ENCODE measurements at places on chromosomes 13 and 19. TPM values are rescaled to one million over a fixed set of nuclear protein-coding genes. Genes with fewer than 3 reads are reported as not detected.
A peak's percentile ranks its signal among the peaks of the same experiment; 100 is the strongest.

The R3HDM4 gene
- 24.6 TPM for total RNA-seq

The SDHAF1 gene
- total RNA-seq = 40.6 TPM

The PBX4 gene
- total RNA-seq = 28.3 TPM

The FCGBP gene
- 15.9 TPM for total RNA-seq

DNA sequence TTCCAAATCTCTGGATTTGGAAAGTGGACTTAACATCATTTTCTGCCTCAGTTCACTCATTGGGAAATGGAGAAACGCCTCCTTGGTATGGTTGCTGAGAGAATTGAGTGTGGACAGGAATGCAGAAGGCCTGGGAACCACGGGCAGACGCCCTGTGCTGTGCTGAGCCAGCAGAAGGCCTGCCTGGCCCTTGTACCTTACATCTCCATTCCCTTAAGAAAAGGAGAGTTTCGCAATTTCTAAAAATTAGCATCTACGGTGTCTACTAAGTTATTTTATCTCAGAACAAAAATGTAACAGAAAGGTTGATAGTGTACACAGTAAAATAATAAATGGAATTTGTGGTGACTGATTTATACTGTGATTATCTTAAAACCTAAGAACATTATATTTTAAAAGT lies 78.7 kb downstream of the IPO5 start:
- no peak overlapping the region for H3K27ac ChIP-seq
- H3K4me3 ChIP-seq = no peak overlapping the region
- no peak for DNase-seq
- H3K4me1 ChIP-seq = no peaks in the 10 kb centered on the region
- H3K27me3 ChIP-seq = no peaks in the 10 kb centered on the region

DNA sequence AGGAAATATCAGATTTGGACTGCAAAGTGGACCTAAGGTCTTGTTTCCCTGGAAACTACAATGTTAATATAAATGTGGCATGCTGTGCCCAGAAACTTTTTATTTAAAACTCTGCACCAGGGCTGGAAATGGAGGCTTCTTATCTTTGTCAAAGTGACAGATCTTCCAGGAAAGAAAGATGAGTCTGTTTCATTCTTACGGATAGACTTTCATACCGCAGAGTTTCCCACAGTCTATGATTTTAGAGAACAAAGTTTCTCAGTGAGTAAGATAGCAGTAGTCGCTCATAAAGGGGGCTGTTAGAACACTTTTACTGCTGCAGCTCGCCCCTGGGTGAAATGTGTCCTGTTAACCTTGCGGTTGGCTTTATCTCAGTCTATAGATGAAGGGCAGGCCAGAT lies 6.7 kb downstream of the CLEC11A start:
- H3K4me1 ChIP-seq = peaks cover 6% of the 10 kb centered on the region
- H3K36me3 ChIP-seq = no peaks in the 10 kb centered on the region
- no peak for DNase-seq
- no peaks in the 10 kb centered on the region for H3K27me3 ChIP-seq
- no peak overlapping the region for H3K27ac ChIP-seq
- no peak overlapping the region for H3K4me3 ChIP-seq

DNA sequence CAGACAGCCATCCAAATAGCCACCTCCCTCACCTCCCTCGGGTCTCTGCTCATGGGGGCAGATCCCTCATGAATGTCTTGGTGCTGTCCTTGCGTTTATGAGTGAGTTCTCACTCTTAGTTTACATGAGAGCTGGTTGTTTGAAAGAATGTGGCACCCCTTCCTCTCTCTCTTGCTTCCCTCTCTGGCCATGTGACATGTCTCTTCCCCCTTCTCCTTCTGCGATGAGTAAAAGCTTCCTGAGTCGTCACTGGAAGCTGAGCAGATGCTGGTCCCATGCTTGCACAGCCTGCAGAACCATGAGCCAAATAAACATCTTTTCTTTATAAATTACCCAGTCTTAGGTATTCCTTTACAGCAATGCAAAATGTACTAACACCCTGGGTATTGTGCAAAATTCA lies 208.7 kb downstream of the LACC1 start:
- no peaks in the 10 kb centered on the region for H3K27me3 ChIP-seq
- no peak overlapping the region for H3K4me3 ChIP-seq
- H3K36me3 ChIP-seq = no peaks in the 10 kb centered on the region
- no peaks in the 10 kb centered on the region for H3K4me1 ChIP-seq
- H3K27ac ChIP-seq = no peak overlapping the region
- no peak for DNase-seq

DNA sequence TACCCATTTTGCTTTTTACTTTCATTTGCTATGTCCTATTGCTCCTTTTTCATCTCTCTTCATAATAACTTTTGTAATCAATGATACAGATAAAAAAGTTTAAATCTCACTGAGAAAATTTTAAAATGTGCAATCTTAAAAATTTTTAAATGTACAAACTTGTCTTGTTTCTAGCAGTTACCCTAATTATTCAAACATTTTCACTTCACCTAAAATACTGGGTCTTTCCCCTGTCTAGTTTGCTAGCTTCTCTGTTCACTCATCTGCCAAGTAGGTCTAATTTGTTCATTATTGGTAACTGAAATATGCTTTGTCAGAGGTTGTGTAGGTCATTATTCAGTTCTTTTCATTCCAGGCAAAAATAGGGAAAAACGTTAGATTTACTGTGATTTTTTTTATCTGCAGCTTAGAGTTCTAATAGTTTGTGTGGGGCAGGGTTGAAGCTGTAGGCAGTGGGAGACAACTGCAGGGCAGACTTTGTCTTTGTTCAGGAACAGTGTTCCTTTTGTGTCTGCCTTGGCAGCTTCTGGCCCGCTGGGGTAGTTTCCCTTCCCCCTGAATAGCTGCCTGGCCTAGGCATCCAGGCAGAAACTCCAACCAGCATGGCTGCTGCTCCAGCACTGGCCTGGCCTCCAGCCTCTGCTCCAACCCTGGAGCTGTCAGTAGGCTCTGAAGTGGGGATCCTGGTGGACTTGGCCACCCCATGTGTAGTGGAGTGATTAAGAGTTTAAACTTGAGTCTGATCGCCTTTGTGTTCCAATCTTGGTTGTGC lies 48.5 kb downstream of the WDFY2 start:
- H3K36me3 ChIP-seq = no peaks in the 10 kb centered on the region
- no peaks in the 10 kb centered on the region for H3K27me3 ChIP-seq
- H3K4me3 ChIP-seq = no peak overlapping the region
- DNase-seq = peak; percentile 81

GRCh38 chr13:112793545-112794445 lies 104.0 kb downstream of the ATP11A start:
- H3K27me3 ChIP-seq = no peaks in the 10 kb centered on the region
- no peak overlapping the region for H3K4me3 ChIP-seq
- H3K27ac ChIP-seq = no peak overlapping the region

DNA sequence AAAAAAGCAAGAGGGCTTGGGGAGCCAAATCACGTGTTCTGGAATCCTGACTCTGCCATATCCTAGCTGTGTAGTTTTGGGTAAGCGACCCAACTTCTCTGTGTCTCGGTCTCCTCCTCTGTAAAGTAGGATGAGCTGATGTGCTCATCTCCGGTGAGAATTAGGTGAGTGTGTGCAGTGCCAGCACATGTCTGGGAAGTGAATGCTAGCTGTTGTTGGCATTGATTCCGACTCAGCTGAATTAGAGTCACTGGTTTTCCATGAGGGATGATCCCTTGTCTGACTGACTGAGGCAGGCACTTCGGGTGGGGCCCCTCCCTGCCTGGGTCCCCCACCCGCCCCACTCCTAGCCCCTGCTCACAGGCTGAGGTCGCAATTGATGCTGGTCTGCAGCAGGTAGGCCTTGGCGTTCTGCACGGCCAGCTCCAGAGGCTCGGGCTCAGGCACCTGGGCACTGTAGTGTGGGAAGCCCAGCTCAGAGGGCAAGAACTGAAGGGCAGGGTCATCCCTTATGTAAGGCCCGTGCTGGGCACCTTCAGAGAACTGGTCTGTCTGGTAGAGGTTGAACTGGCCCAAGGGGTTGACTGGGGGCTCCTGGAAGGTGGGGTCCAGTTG lies 835 bp downstream of the RSPH6A start:
- no peak for DNase-seq
- no peaks in the 10 kb centered on the region for H3K27me3 ChIP-seq
- peak overlapping the region; percentile 47 for H3K4me3 ChIP-seq
- H3K36me3 ChIP-seq = no peaks in the 10 kb centered on the region
- peaks cover 2% of the 10 kb centered on the region for H3K4me1 ChIP-seq
- H3K27ac ChIP-seq = no peak overlapping the region

- H3K36me3 ChIP-seq = no peaks in the 10 kb centered on the region
- no peak for DNase-seq
- no peak overlapping the region for H3K27ac ChIP-seq
- peaks cover 4% of the 10 kb centered on the region for H3K4me1 ChIP-seq
Measured at GRCh38 chr19:35320065-35320713, 8.8 kb upstream of the CD22 start.

GRCh38 chr13:27177852-27178251 lies 6.2 kb upstream of the USP12 start:
- no peaks in the 10 kb centered on the region for H3K36me3 ChIP-seq
- H3K4me1 ChIP-seq = no peaks in the 10 kb centered on the region
- H3K27ac ChIP-seq = no peak overlapping the region
- H3K4me3 ChIP-seq = no peak overlapping the region
- no peak for DNase-seq

GRCh38 chr19:49337267-49338022 lies 2.2 kb downstream of the CD37 start:
- H3K27ac ChIP-seq = no peak overlapping the region
- no peaks in the 10 kb centered on the region for H3K36me3 ChIP-seq
- no peak overlapping the region for H3K4me3 ChIP-seq
- peak; percentile 0 for DNase-seq

DNA sequence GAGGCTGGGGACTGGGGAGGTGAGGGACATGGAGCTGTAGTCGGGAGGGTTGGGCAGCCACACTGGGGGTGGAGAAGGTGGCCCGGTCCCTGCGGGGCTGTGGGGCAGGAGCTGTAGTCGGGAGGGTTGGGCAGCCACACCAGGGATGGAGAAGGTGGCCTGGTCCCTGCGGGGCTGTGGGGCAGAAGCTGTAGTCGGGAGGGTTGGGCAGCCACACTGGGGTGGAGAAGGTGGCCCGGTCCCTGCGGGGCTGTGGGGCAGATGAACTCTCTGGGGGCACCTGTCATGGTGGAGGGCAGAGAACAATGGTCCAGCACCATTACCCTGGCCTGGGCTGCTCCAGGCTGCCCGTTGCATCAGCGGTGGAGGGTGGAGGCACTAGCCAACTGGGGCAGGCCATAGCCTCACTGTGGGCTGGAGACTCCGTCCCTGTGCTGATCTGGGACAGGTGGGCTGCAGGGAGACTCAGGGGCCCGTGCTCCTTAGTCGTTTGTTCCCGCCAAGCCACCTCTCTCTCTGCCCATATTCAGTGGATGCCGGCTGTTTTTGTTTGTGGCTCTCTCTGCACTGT lies 51.4 kb downstream of the ATP11A start:
- no peaks in the 10 kb centered on the region for H3K36me3 ChIP-seq
- DNase-seq = no peak
- H3K27me3 ChIP-seq = no peaks in the 10 kb centered on the region
- no peak overlapping the region for H3K27ac ChIP-seq
- peaks cover 8% of the 10 kb centered on the region for H3K4me1 ChIP-seq

DNA sequence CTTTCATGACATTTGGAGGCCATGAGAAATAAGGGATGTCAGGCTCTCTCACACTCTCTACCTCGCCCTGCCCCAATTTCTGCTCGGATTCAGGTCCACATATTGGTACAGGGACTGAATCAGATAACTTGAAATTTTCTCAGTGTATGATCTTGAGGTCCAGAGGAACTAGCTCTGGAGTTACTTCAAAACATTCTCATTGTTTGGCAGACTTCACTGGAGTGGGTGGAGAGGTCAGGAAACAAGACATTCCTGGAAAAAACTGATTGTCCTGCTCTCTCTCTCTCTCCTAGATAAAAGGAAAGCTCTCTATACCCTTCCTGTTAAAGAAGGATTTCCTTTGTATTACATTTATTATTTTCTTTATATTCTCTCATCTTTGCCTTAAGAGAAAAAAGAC lies 428.1 kb upstream of the DACH1 start:
- H3K4me1 ChIP-seq = peaks cover 5% of the 10 kb centered on the region
- no peaks in the 10 kb centered on the region for H3K27me3 ChIP-seq
- H3K4me3 ChIP-seq = no peak overlapping the region
- peak overlapping the region; percentile 11 for H3K27ac ChIP-seq
- no peaks in the 10 kb centered on the region for H3K36me3 ChIP-seq
- peak; percentile 19 for DNase-seq

- H3K27me3 ChIP-seq = no peaks in the 10 kb centered on the region
- no peak overlapping the region for H3K4me3 ChIP-seq
- no peak for DNase-seq
- no peaks in the 10 kb centered on the region for H3K4me1 ChIP-seq
Measured at GRCh38 chr13:52411629-52412028, 5.7 kb upstream of the THSD1 start.

GRCh38 chr13:43299374-43299773 lies 276.0 kb downstream of the DNAJC15 start:
- H3K27ac ChIP-seq = no peak overlapping the region
- H3K27me3 ChIP-seq = no peaks in the 10 kb centered on the region
- H3K4me1 ChIP-seq = peaks cover 3% of the 10 kb centered on the region
- H3K36me3 ChIP-seq = no peaks in the 10 kb centered on the region

- no peaks in the 10 kb centered on the region for H3K27me3 ChIP-seq
- H3K36me3 ChIP-seq = no peaks in the 10 kb centered on the region
- no peak overlapping the region for H3K4me3 ChIP-seq
- no peak for DNase-seq
- H3K4me1 ChIP-seq = peaks cover 20% of the 10 kb centered on the region
Measured at GRCh38 chr13:99264051-99264450, 5.9 kb upstream of the GPR18 start.

GRCh38 chr19:54607785-54608150 lies 14.3 kb downstream of the LILRA1 start:
- no peaks in the 10 kb centered on the region for H3K36me3 ChIP-seq
- H3K27ac ChIP-seq = no peak overlapping the region
- H3K4me1 ChIP-seq = no peaks in the 10 kb centered on the region

Measured in testis (tissue), 5 donors.